Stimulated activated CD4-positive, alpha-beta T cell treated with anti-CD3 and anti-CD28 coated beads, TNF-alpha, amount 100 ng/mL, for 48 hours (primary cell): ENCODE measurements at places on chromosomes 5 and 9.

- no peak for DNase-seq
Observed at GRCh38 chr5:1011226-1011631, 2.6 kb downstream of the NKD2 start.

DNA sequence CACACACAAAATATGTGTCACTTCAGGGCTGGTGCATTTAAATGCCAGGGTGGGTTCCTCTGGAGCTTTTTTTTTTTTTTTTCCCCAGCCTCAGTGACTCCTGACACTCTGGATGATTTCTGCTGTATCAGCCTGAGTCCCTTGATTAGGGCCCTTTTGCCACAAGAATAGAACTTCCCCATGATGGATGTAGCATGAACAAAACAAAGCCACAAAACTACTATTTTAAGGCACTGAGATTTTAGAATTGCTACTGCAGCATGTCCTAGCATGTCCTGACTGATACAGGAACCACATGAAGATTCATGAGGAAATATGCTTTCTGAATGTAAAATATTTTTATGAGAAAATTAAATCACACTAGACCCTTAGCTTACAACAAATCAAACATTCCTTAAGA, 13.9 kb upstream of the ADGRD2 start:
- no peak for DNase-seq

GRCh38 chr5:95940758-95941682, 20.6 kb downstream of the ELL2 start:
- no peak for DNase-seq

GRCh38 chr5:179821298-179822058, 773 bp downstream of the SQSTM1 start:
- DNase-seq, result peak; percentile 67

- DNase-seq, result no peak
Observed at GRCh38 chr5:170219615-170220014, 13.2 kb upstream of the C5orf58 start.

DNA sequence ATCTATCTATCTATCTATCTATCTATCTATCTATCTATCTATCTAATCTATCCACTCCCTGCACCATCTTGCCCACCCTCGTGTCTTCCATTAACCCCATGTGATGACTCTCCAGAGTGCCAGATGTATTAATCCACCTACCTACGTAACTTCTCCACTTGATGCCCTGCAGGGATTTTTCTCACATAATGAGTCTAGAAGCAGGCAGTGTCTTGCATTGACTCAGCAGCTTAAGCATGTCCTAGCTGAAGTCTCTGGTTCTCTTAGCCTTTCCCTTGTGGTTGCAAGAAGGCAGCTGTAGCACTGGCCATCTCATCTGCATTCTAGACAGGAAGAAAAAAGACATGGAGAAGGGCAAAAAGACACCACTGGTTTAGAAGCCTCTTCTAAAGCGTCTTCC, 96.7 kb upstream of the ALDH1B1 start:
- DNase-seq, result no peak

DNA sequence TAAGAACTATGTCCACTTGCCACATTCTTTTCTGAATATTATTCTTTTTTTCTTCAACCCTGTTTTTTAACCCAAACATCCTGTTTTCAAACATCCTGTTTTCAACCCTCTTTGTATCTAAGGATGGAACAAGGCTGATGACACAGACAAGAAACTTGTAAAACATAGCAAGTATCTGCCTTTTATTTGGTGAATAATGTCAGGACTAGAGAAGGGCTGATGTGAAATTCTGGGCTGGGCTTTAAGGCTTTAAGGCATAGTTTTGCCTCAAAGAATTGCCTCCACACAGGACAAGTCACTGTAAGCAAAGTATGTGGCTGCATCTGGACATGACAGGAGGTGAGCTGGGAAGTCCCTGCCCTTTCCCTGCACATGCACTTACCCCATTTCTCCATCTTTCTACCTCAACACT, 42.5 kb upstream of the RIC1 start:
- no peak for DNase-seq
